ENCODE measurements at places on chromosomes 5 and 9.

- DNase-seq, result no peak
Observed at GRCh38 chr9:119853126-119853525, 483.9 kb upstream of the BRINP1 start.

DNA sequence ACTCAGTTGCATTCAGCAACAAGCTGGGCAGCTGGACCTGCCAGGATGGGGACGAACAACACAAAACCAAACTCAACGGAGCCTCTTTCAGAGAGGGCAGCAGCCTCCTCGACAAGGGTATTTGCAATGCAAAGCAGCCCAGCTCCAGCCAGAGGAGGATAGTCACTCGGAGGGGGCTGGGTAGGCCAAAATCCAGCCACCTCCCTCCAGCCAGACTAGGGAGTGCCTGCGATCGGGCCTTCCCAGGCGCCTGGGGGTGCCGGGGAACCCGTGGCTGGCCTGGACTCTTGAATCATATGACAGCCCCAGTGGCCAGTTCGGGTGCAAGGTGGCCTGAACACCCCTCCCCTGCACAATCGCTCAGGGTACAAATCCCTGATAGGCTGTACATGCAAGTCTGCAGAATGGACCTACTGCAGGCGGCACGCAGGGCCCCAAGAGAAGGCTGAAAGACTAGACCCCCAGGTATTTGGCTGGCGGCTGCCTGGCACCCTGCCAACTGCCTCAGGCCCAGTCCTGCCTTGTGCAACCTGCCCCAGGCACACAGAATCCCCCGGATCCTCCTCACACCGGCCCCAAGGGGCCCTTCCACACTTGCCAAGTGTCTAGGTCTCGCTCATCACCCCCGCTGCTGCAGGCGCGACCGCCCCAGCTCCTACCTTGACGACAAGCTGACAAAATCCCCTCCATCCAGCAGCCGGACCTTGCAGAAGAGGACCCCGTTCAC, 1.3 kb downstream of the EEIG1 start:
- peak; percentile 47 for DNase-seq

GRCh38 chr9:75910731-75911130, 20.3 kb downstream of the PCSK5 start:
- no peak for DNase-seq

DNA sequence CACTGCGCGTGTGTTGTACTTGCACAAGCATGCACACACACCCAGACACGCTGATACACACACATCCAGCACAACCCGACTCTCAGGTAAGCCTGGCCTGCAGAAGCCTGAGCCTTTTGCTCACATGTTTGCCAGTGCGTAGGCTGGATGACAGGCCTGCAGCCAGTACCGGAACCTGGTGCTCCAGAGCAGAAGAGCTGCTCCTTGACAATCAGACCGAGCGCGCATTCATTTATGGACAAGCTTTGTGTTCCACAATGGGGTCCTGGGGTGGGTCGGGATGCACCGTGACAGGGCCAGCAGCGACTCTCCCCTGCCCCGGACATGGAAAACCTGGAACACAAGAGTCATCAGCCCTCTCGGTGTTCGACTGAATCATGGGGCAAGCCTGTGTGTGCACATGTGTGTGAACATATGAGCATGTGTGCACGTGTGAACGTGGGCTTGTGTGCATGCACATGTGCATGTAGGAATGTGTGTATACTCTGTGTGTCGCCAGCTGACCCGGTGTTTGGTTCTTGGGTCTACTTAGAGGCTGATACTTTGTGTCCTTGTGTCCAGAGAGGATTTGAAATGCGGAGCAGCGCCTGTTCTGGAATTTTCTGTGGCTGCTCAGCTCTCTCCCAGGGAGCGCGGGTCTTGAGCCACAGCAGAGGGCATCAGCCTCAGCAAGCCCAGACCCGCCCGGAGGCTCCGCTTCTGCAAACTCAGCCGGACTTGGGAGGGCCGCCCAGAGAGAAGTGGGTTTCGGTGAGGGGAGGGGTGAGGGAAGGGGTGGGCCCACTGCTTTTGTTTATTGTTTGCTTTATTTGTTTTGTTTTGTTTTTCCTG, 32.2 kb downstream of the IRX4 start:
- DNase-seq, result no peak

DNA sequence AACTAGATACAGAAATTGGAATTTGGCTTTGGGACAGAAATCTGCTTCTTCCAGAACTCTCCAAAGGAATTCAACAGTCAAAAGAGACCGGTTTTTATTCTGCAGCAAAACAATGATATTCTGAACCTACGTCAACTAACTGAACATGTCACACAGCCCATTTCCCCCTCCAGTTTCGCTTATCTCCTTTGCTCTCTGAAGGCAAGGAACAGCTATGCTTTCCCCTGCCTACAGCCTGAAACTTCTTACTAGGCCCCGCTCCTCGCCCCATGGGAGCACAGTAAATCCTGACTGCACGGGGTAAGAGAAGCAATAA, 488 bp downstream of the SKIC3 start:
- DNase-seq, result no peak
